Omental fat pad (tissue), 4 donors: ENCODE measurements at places on chromosomes 5 and 9. TPM values are rescaled to one million over a fixed set of nuclear protein-coding genes. Genes with fewer than 3 reads are reported as not detected.

The SOX30 gene
- 0.12 TPM for total RNA-seq

DNA sequence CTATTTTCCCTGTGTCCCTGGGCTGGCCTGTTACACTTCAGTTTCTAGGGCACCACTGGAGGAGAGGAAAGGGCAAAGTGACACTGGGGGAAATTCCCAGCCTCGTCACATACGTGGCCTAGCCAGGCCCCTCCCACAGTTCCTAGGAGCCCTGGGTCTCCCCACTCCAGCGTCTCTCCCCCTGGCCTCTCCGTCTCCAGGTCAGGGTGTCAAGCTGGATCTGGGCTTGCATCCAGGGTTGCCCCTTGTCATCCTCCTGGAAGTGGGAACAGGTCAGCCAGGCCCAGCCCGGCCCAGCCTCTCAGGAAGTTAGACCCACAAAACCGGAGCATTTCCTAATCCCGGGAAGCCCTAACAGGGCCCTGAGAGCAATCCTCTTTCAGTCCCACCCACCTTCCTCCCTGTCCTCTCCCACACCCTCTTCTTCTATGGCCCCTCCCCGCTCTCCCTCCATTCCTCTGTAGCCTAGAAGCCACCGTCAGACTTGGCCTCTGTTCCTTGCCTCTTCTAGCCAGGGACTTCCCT lies 4.7 kb upstream of the TNIP1 start:
- DNase-seq: no peak

The CD74 gene
- total RNA-seq: 188 TPM

- no peak for DNase-seq
Measured at GRCh38 chr9:82745919-82746318, 317.0 kb downstream of the RASEF start.

DNA sequence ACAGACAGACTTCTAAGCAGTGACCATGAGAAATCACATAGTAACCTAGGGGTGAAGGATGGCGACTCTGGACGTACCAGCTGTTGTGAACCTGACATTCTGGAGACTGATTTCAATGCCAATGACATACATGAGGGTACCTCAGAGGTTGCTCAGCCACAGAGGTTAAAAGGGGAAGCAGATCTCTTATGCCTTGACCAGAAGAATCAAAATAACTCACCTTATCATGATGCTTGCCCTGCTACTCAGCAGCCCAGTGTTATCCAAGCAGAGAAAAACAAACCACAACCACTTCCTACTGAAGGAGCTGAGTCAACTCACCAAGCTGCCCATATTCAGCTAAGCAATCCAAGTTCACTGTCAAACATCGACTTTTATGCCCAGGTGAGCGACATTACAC lies 38.0 kb upstream of the CCDC152 start:
- DNase-seq: no peak

DNA sequence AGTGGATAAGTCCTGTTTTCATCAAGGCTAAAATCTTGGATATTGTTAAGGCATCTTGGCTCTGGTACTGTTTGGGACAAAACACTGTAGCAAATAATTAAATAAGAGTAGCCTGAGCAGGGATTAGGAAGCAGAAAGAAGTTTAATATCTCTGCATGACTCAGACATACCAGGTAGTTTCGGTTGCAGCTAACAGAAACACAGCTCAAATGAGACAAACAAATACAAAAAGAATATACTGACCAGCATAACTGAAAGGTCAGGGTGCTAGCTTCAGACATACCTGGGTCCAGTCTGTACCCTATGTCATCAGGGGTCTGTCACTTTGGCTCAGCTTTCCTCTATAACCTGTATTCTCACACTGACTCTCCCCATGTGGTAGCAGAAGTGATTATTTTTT lies 156.4 kb upstream of the MAP3K1 start:
- no peak for DNase-seq

DNA sequence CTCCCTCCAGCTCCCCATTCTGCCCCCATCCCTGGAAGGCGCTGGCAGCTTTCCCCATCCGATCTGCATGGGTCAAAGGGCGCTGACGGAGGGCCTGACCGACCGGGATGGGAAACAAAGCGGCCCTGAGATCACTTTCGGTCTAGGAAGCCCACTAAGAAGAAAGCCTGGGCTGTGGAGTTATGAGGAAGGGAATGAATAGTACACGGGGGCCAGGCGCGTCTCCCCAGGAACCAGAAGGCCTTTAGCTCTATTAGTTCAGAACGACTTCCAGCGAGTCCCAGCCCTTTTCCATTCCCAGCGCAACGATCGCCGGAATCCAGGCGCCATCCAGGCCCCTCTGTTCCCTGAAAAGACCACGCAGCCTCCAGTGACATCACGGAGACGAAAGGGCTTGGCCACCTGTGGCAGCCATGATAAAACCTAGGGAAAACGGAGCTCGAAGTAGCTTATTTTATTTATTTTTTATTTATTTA lies 70.1 kb upstream of the CCDC180 start:
- DNase-seq: no peak

The FGF1 gene
- 2.2 TPM for total RNA-seq
